ENCODE measurements at places on chromosomes 1 and 21. TPM values are rescaled to one million over a fixed set of nuclear protein-coding genes. Genes with fewer than 3 reads are reported as not detected.

CR1L gene
- not detected for total RNA-seq

GRCh38 chr1:203691447-203691846 lies 64.8 kb downstream of the ATP2B4 start:
- DNase-seq: no peak

C8B gene
- not detected for total RNA-seq

LDLRAD1 gene
- not detected for total RNA-seq

OR10J4 gene
- not detected for total RNA-seq

Data from pulmonary artery endothelial cell (primary cell).